ENCODE measurements at places on chromosomes 4 and X. TPM values are rescaled to one million over a fixed set of nuclear protein-coding genes. Genes with fewer than 3 reads are reported as not detected.

DNA sequence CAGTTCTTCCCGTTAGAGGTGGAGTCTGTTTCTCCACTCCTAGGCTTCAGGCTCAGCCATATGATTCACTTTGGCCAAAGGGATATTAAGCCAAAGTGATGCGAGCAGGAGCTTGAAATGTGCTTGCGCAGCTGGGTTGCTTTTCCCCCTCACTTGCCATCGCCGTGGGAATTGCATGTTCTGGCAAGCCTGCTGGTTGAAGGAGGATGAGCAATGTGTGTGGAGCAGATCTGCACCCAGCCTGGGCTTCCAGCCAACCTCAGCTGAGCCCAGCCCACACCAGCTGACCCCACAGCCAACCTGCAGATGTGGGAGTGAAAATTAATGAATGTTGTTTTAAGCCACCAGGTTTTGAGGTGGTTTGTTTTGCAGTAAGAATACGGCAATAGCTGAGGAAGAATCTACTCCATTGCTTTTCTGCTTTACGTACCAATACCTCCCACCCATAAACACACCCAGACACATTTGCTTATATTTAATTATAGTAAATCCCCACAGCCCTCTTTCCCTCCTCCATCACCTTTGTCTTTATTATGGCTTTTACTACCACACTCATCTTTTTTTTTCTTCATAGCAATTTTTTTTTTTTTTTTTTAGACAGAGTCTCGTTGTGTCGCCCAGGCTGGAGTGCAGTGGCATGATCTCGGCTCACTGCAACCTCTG, 132.8 kb upstream of the FUNDC1 start:
- no peak for DNase-seq
- H3K36me3 ChIP-seq: no peaks in the 10 kb centered on the region
- no peak overlapping the region for H3K27ac ChIP-seq
- H3K4me1 ChIP-seq: no peaks in the 10 kb centered on the region
- no peaks in the 10 kb centered on the region for H3K27me3 ChIP-seq
- no peak overlapping the region for H3K4me3 ChIP-seq

GRCh38 chr4:152193059-152193458, 342.8 kb downstream of the FBXW7 start:
- H3K4me3 ChIP-seq: no peak overlapping the region
- H3K4me1 ChIP-seq: no peaks in the 10 kb centered on the region
- H3K27me3 ChIP-seq: no peaks in the 10 kb centered on the region
- no peak overlapping the region for H3K27ac ChIP-seq

GRCh38 chr4:94469221-94469784, 17.6 kb downstream of the PDLIM5 start:
- H3K36me3 ChIP-seq: no peaks in the 10 kb centered on the region
- no peaks in the 10 kb centered on the region for H3K27me3 ChIP-seq
- H3K4me1 ChIP-seq: no peaks in the 10 kb centered on the region
- DNase-seq: no peak
- H3K27ac ChIP-seq: no peak overlapping the region

GRCh38 chr4:156568484-156568883, 403.1 kb downstream of the PDGFC start:
- no peaks in the 10 kb centered on the region for H3K4me1 ChIP-seq
- H3K27ac ChIP-seq: no peak overlapping the region
- no peaks in the 10 kb centered on the region for H3K36me3 ChIP-seq
- DNase-seq: no peak

DNA sequence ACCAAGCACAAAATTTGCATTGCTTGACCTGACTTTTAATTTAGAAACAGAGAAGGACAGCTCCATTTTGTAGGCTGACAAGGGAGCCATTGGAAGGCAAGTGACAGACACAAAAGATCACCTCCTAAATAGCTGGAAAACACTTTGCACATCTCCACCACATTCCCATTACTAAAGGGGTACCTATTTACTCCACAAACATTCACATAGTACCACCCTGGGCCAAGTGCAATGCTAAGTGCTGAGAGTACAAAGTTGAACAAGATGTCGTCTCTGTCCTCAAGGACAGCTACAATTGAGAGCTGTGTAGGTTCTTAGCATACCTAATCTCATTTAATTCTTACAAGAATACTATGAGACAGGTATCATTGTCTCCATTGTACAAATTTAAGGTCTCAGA, 152.8 kb upstream of the GPC4 start:
- no peak overlapping the region for H3K27ac ChIP-seq
- no peaks in the 10 kb centered on the region for H3K27me3 ChIP-seq
- no peaks in the 10 kb centered on the region for H3K36me3 ChIP-seq
- no peak for DNase-seq

DNA sequence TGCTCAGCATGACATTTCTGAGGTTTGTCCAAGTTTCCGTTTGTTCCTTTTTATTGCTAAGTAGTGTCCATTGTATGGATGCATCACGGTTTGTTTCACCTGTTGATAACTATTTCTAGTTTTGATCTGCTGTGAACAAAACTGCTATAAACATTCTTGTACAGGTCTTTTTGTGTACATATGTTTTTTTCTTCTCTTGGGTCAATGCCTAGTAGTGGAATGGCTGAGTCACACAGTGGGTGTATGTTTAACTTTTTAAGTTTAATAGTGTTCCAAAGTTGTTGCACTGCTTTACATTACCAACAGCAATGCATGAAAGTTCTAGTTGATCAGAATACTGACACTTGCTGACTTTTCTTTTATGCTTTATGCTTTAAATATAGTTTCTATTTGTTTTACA, 76.7 kb downstream of the MAOB start:
- no peak for DNase-seq
- H3K27ac ChIP-seq: no peak overlapping the region
- H3K4me1 ChIP-seq: no peaks in the 10 kb centered on the region
- H3K27me3 ChIP-seq: peaks cover 5% of the 10 kb centered on the region

- no peak overlapping the region for H3K4me3 ChIP-seq
- no peaks in the 10 kb centered on the region for H3K4me1 ChIP-seq
- no peaks in the 10 kb centered on the region for H3K36me3 ChIP-seq
- H3K27ac ChIP-seq: no peak overlapping the region
- H3K27me3 ChIP-seq: no peaks in the 10 kb centered on the region
Observed at GRCh38 chr4:182276210-182277109, 33.3 kb downstream of the TENM3 start.

DNA sequence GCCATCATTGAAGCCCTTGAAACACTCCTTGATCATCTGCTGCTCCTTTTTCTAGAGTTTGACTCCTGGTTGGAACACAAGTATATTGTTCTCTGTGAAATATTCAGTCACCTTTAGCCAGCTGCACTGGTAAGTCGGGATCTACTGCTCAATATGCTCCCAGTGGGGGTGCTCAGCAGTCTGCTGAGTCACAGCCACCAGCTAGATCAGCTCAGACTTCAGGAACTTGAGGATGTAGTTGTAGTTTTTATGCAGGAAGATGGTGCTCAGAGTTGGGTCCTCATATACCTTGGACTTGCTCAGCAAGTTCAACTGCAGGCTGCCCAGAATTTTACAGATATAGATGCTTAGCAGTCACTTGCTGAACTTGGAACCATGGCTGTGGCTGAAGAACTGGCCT, 202.5 kb upstream of the RPL34 start:
- no peak overlapping the region for H3K27ac ChIP-seq
- no peak for DNase-seq
- H3K27me3 ChIP-seq: no peaks in the 10 kb centered on the region
- no peak overlapping the region for H3K4me3 ChIP-seq

DNA sequence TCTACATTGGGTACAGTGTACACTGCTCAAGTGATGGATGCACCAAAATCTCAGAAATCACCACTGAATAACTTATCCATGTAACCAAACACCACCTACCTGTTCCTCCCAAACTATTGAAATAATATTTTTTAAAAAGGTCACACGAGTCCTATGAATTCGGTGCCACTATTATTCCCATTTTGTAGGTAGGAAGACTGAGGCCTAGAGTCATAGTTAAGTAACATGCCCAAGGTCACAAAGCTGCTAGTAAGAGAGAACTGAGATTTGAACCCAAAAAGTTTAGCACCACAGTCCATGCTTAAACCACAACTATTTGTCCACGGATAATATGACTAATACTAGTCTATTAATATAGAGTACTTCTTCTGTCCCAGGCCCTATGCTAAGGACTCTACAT, 2.7 kb downstream of the ARHGEF6 start:
- H3K4me1 ChIP-seq: peaks cover 30% of the 10 kb centered on the region
- no peak for DNase-seq
- H3K36me3 ChIP-seq: peaks cover 3% of the 10 kb centered on the region
- H3K27me3 ChIP-seq: no peaks in the 10 kb centered on the region

DNA sequence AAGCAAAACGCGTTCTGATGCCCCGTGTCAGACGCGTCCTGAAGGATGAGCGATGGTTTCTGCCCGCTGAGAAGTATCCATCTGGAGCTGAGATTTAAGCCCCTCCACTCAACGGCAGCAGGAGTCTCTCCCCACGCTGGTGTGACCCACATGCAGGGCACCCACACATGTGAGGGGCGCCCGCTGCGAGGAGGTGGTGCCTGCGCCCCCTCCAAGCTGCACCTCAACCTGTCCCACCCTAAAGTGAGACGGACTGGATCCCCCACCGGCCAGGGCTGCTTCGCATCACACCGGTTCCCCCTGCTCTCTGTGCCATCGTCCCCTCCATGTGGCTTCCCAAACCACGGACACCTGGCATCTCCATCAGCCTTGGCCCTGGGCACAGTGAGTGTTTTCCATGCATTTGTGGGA, 4.5 kb upstream of the PDE6B start:
- DNase-seq: no peak
- H3K27me3 ChIP-seq: no peaks in the 10 kb centered on the region
- H3K4me1 ChIP-seq: no peaks in the 10 kb centered on the region
- H3K36me3 ChIP-seq: no peaks in the 10 kb centered on the region
- H3K27ac ChIP-seq: no peak overlapping the region
- no peak overlapping the region for H3K4me3 ChIP-seq

DNA sequence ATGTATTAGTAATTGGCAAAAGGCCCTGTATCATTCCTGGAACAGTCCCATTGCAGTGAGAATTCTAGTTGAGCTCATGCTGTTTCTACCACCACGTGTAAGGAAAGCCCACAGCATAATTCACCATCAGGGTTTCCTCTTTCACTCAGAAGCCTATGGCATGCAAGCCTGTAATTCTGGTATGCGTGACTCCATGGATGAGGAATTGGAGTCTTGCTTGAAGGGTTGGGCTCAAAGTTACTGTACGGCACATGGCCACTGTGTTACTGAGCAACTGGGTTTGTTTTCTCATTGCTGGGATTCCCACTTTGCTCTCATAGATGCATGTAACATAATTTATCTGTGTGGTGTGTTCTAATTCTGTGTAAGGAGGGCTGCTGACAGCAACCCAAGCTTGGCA, 132.3 kb upstream of the NR3C2 start:
- DNase-seq: no peak
- no peaks in the 10 kb centered on the region for H3K4me1 ChIP-seq
- no peaks in the 10 kb centered on the region for H3K36me3 ChIP-seq
- H3K27me3 ChIP-seq: no peaks in the 10 kb centered on the region
- H3K4me3 ChIP-seq: no peak overlapping the region

- H3K36me3 ChIP-seq: no peaks in the 10 kb centered on the region
- DNase-seq: no peak
Observed at GRCh38 chr4:40699648-40700047, 50.1 kb upstream of the NSUN7 start.

DNA sequence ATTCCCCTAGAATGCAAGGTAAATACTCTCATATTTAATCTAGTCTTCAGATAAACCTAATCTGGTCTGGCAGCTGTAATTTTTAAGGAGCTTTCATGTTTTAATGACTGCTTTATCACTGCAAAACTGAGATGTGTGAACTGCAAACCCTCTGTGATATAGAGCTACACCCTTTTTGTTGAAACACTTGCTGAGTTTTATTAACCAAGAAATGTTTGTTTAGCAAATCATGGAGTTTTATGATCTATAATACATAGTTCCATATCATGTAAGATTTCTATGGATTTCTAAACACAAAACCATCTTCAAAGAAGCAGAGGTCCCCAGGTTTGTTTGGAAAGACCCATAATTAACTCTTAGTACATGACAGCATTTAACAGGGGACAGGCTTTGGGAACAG, 126.4 kb downstream of the BTC start:
- H3K4me3 ChIP-seq: no peak overlapping the region
- no peaks in the 10 kb centered on the region for H3K36me3 ChIP-seq
- no peak for DNase-seq
- H3K27ac ChIP-seq: no peak overlapping the region

DNA sequence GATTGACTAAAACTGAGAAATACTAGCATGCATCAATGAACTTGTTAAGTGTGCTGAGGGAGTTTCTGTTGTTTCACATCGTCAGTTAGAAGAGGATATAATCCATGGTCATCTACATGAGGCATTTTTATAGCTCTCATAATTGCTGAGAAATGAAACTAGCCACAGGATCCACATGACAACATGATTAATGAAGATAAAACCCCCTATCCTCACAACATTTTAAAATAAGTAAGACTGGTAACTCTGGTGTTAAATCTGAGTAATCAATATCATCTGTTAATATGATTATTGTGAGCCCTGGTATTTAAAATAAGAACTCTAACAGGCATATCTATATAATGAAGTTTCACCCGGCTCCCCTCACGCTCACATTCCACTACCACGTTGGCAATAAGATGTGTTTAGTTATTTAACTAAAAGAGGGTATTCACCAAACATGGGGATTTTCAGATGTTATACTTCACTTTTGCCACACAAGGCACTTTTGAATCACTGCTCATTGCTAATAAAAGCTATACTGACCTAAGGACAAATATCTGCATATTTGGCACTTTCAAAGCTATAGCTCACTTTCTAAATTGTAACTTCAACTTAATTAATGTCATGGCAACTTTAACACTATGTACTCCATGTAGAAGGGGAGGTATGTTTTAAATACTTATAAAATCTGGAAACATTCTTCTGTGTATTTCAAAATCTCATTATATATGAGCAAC, 6.7 kb downstream of the UNC5C start:
- H3K27ac ChIP-seq: no peak overlapping the region
- no peaks in the 10 kb centered on the region for H3K36me3 ChIP-seq
- no peaks in the 10 kb centered on the region for H3K27me3 ChIP-seq
- no peak for DNase-seq
- H3K4me1 ChIP-seq: no peaks in the 10 kb centered on the region

GRCh38 chr4:70815370-70815769, 24.3 kb downstream of the GRSF1 start:
- DNase-seq: no peak
- no peaks in the 10 kb centered on the region for H3K36me3 ChIP-seq
- H3K27ac ChIP-seq: no peak overlapping the region
- H3K4me1 ChIP-seq: peaks cover 8% of the 10 kb centered on the region

Gene TEX13B
- not detected for polyA plus RNA-seq

Gene NOP14
- polyA plus RNA-seq: 9.8 TPM

Gene CCDC149
- polyA plus RNA-seq: not detected

Gene SEC31A
- polyA plus RNA-seq: 58.4 TPM

Gene PGM2
- 5.3 TPM for polyA plus RNA-seq

Gene GASK1B
- 0.10 TPM for polyA plus RNA-seq

Gene GATA1
- polyA plus RNA-seq: 0.16 TPM

Gene TRAM1L1
- not detected for polyA plus RNA-seq

Gene ARHGEF38
- not detected for polyA plus RNA-seq

Gene MAGEA4
- polyA plus RNA-seq: not detected
